Activated T-cell treated with anti-CD3 and anti-CD28 coated beads, Interleukin-2, amount 50 U/mL, for 24 hours (primary cell): ENCODE measurements at places on chromosomes 6 and 20.

DNA sequence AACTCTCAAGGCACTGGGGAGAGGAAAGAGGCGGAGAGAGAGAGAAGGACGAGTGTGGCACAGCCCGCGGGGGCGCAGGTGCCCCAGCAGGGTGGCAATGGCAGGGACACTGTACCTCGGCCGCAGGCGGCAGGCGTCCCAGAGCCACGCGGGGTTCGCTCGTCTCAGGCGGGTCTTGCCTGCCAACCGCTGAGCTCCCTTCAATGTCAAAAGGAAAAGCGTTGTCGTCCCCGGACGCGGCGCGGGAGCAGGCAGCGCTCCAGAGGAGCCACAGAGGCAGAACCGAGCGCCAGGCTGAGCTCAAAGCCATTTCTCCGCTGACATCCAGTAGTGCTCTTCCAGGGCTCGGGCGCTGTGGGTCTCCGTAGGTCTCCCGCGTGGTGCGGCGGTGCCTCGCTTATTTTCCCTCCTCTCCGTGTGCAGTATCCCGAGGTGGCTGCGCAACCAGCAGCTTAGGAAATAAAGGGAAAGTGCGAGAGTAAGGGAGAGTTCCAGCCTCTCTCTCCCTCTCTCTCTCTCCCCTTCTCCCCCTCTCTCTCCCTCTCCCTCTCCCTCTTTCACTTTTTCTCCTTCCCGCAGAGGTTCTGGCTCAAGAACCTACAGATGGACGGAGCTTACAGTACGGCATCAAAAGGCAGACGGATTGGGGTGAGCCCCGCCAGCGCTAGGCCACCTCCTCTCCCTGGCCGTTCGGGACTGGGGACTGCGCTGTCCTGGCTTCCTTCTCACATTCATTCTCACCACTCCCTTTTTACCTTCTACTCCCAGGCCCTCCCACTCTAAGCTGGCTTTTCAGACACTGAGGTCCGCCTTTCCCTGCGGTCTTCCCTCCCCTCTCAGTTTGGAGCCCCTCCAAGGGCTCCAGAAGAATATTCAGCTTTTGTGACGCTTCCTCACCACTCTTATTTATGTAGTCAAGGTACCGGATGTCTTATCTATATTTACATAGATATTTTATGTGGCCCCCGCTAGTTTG is at the start of gene LAMA4:
Gene LAMA4 (minus strand): TSS at position 727 of the 976 bp plus-strand sequence. CDS start 417 bp downstream, at position 310.
- peak within 1 kb of the TSS; percentile 73 for H3K4me3 ChIP-seq
- H3K4me1 ChIP-seq, result peaks cover 17% of the 10 kb centered on the region
- peaks cover 61% of the 10 kb centered on the region for H3K27me3 ChIP-seq
- no peak within 1 kb of the TSS for H3K27ac ChIP-seq

DNA sequence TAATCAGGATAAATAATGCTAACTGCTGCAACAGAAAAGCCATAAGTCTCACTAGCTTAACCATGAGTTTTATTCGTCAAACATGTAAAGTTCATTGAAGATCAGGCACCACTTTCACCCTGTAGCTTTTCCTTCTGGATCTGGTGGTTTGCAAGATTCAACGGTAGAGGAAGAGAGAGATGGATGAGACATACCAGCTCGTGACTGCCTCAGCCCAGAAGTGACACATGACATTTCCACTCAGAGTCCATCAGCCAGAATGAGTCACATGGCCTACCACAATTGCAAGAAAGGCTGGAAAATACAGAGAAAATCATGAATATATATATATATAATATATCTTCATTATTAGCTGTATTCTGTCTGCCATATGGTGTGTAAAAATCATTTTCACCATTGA is 29.0 kb downstream of the SPTLC3 start:
- H3K27me3 ChIP-seq, result no peaks in the 10 kb centered on the region
- H3K27ac ChIP-seq, result no peak overlapping the region
- DNase-seq, result no peak
- no peak overlapping the region for H3K4me3 ChIP-seq
- H3K4me1 ChIP-seq, result no peaks in the 10 kb centered on the region

GRCh38 chr6:52595000-52595795 is 18.3 kb upstream of the TRAM2 start:
- no peak overlapping the region for H3K4me3 ChIP-seq
- no peak overlapping the region for H3K27ac ChIP-seq
- no peaks in the 10 kb centered on the region for H3K36me3 ChIP-seq
- DNase-seq, result no peak
- no peaks in the 10 kb centered on the region for H3K27me3 ChIP-seq
- H3K4me1 ChIP-seq, result peaks cover 5% of the 10 kb centered on the region

DNA sequence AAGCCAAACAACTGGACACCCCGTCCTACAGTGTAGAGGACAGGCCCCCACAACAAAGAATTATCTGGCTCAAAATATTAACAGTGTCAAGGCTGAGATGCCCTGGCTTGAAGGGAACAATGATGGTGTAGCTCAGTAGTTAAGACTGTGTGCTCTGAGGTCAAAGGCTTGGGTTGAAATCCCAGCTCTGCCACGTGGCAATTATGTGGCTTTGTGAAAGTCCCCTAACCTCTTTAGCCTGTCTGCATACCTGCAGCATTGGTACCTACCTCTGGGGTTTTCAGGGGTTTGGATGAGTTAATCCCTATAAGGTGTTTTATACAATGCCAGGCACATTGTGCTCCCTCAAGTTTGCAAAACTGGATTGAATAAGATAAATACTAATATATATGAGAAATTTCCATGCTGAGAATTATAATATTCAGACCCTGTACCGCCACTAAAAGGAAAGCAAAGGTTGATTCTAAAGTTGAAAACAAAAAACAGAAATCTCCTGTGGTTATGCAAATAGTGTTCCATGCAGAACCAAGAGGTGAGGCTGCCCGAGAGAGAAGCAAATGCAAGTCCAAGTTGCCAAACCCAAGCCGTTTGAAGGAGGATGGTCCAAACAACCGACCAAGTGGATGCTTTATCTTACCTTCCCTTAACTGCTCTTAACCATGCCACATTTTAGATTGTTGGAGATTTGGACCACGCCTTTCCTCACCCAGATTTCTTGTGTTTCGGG is 199.8 kb downstream of the NFATC2 start:
- peaks cover 3% of the 10 kb centered on the region for H3K4me1 ChIP-seq
- no peaks in the 10 kb centered on the region for H3K36me3 ChIP-seq
- no peak overlapping the region for H3K27ac ChIP-seq

DNA sequence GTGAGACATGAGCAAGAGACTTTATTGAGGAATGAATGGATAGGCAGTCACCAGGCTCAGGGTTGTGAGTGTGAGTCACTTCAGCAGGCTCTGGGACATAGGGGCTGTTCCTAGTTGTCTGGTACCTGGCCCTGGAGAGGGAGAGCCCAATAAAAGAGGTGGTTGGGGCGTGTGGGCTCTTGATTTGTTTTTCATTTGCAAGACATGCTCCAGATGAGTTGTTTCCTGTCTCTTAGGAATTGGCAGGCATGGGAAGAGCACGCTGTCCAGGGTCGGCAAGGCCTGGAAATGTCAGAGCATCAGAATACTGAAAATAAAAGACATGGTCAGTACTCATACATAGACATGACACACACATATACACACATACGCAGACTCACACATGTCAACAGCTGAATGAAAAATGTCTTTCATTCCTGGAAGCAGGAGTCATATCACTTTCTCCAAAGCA is 166.3 kb upstream of the SULF2 start:
- no peaks in the 10 kb centered on the region for H3K4me1 ChIP-seq
- H3K36me3 ChIP-seq, result no peaks in the 10 kb centered on the region
- no peak overlapping the region for H3K27ac ChIP-seq
- no peak overlapping the region for H3K4me3 ChIP-seq
- H3K27me3 ChIP-seq, result peaks cover 12% of the 10 kb centered on the region

DNA sequence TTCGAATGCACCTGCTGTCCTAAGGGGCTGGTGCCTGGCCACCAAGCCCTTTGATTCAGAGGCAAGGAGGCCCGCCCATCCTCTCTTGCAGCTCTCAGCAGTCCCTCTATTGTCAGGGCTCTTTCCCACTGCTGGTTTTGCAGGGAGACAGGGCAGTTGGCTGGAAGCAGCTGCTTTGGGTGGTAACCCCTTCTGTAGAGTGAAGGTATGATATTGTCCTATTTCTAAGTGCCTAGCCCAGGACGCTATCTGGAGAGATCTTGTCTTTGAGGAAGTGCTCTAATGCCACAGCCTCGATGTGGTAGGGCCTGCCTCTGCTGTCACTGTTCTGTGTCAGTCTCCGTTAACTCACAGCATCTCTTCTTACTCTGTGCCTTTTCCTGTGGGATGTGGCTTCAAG is 5.6 kb downstream of the PLCG1 start:
- no peaks in the 10 kb centered on the region for H3K27me3 ChIP-seq
- peaks cover 66% of the 10 kb centered on the region for H3K36me3 ChIP-seq
- peak; percentile 36 for DNase-seq
- peak overlapping the region; percentile 97 for H3K27ac ChIP-seq

DNA sequence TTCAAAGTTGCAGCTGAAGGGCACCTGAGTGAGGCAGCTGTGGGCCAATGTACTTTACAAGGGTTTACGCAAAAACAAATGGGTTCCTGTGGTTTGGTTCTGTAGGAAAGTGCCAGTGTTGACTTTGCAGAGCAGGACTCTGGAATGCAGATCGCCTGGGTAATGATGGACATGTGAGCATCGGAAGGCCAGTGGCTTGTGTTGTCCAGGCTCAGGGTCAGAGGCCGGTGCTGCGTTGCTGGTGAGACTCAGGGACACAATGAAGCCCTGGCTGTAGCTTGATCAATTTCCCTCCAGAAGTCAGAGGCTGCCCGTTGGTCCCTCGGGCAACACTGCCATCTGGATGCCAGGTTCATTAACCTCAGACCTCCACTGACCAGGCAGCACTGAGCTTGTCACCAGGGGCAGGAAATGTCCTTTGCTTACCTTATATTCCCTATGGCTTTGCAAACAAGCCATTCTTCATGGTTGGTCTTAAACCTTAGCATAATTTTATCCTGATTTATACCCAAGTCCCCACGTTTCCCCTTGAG is 753.4 kb downstream of the QKI start:
- no peak overlapping the region for H3K27ac ChIP-seq
- no peaks in the 10 kb centered on the region for H3K36me3 ChIP-seq
- DNase-seq, result no peak
- H3K27me3 ChIP-seq, result peaks cover 2% of the 10 kb centered on the region
- no peaks in the 10 kb centered on the region for H3K4me1 ChIP-seq

DNA sequence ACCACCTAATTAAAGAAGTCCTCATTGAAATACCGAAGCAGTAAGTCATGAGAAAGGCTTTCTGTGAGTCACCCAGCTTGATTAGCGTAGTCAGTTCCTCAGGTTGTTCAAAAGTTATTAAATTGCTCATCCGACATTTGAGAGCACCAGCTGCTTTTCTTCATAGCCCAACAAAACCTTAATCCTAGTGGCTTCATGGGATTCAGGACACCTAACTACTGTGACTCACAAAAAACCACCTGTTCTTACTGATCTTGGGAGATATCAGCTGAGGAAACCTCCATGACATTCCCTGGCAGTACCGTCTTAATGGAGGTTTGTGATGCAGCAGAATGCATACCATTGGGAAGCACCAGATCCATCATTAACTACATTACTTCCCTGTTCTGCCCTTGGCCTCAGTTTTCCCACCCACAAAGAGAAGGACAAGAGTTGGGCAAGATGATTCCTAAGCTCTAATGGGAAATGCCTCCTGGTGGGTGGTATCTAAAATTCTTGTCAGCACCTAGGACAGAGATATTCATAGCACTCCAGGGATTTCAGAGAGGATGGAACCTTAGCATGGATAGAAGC is 103.8 kb downstream of the KHDC1L start:
- H3K4me3 ChIP-seq, result no peak overlapping the region
- H3K4me1 ChIP-seq, result no peaks in the 10 kb centered on the region
- DNase-seq, result no peak
- peaks cover 9% of the 10 kb centered on the region for H3K36me3 ChIP-seq
- H3K27ac ChIP-seq, result no peak overlapping the region

DNA sequence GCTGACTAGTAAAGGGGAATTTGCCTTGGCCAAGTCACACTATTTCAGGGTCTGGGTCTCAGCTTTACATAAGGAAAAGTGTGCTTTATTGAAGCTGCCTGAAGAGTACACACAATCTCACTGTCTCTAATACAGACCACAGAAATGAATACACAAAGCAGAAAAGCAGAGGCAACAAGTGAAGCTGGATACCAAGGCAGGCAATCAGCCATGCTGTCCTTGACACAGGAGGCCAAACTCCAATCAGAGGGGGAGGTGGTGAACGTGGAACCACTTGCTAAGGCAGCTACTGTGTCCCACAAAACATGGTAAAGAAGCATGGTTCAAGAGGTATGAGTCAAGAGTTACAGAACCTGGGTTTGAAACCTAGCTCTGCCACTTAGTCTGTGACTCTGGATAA is 21.8 kb upstream of the CCND3 start:
- DNase-seq, result peak; percentile 41
- H3K27me3 ChIP-seq, result no peaks in the 10 kb centered on the region
- H3K27ac ChIP-seq, result peak overlapping the region; percentile 97
- peaks cover 88% of the 10 kb centered on the region for H3K4me1 ChIP-seq

- DNase-seq, result no peak
- no peaks in the 10 kb centered on the region for H3K4me1 ChIP-seq
- H3K36me3 ChIP-seq, result no peaks in the 10 kb centered on the region
- H3K4me3 ChIP-seq, result no peak overlapping the region
- H3K27me3 ChIP-seq, result no peaks in the 10 kb centered on the region
Observed at GRCh38 chr6:22512686-22513427, 56.5 kb upstream of the HDGFL1 start.

- peaks cover 64% of the 10 kb centered on the region for H3K27me3 ChIP-seq
- H3K4me3 ChIP-seq, result no peak overlapping the region
- H3K36me3 ChIP-seq, result no peaks in the 10 kb centered on the region
- no peak for DNase-seq
- H3K4me1 ChIP-seq, result peaks cover 12% of the 10 kb centered on the region
Observed at GRCh38 chr20:24773751-24774201, 175.3 kb upstream of the CST7 start.

DNA sequence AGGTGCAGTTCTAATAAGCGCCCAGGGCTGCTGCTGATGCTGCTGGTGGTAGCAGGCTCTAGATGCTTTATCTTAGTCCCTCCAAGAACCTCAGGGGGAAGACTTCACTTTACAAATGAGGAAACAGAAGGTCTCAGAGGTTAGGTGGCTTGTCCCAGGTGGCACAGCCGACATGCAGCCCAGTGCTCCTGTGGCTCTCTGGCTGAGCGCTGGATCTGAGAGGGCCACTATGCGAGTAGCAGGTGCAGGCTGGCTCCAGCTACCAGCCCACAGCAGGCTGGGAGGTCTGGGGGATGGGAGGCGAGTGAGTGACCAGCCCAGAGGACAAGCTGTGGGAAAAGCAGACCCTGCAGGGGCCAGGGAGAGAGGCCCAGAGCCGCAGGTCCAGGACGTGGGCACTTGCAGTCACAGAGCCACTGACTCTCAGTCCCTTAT is 90.9 kb downstream of the PRND start:
- H3K27ac ChIP-seq, result peak overlapping the region; percentile 99
- H3K27me3 ChIP-seq, result no peaks in the 10 kb centered on the region
- peaks cover 88% of the 10 kb centered on the region for H3K4me1 ChIP-seq
- DNase-seq, result peak; percentile 56
- peaks cover 49% of the 10 kb centered on the region for H3K36me3 ChIP-seq

GRCh38 chr6:111521497-111522270 is 38.7 kb upstream of the REV3L start:
- peaks cover 25% of the 10 kb centered on the region for H3K4me1 ChIP-seq
- no peaks in the 10 kb centered on the region for H3K36me3 ChIP-seq
- no peak for DNase-seq
- H3K27me3 ChIP-seq, result no peaks in the 10 kb centered on the region
- H3K27ac ChIP-seq, result no peak overlapping the region
- no peak overlapping the region for H3K4me3 ChIP-seq

- H3K27me3 ChIP-seq, result peaks cover 36% of the 10 kb centered on the region
- H3K36me3 ChIP-seq, result no peaks in the 10 kb centered on the region
- no peak overlapping the region for H3K4me3 ChIP-seq
- DNase-seq, result no peak
- H3K4me1 ChIP-seq, result peaks cover 10% of the 10 kb centered on the region
Observed at GRCh38 chr6:12294851-12295536, 4.8 kb downstream of the EDN1 start.
